Stimulated activated CD8-positive, alpha-beta memory T cell treated with anti-CD3 and anti-CD28 coated beads, Interleukin-12 subunit alpha, Interleukin-12 subunit beta, amount 100 ng/mL, for 4 hours (primary cell): ENCODE measurements at places on chromosomes 11 and 22.
A peak's percentile ranks its signal among the peaks of the same experiment; 100 is the strongest.

DNA sequence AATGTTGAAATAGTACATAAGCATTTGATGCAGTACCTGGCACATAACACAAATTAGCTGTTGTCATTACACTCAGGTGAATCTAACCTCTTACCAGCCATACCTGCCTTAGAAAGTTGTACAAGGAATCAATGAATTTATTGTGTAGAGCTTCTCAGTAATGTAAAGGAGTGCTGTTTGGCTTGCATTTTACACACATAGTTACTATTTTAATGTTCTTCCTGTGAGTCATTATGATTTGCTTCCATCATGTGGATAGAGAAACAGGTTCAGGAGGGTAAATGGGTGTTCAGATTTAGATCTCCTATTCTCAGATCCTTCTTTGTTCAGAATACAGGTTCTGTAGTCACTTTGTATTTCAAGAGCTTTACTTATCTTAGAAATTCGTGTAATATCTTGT, 27.6 kb upstream of the RCE1 start:
- no peak for DNase-seq

GRCh38 chr11:40716344-40717130, 742.9 kb downstream of the LRRC4C start:
- no peak for DNase-seq

GRCh38 chr22:22044153-22044552, 61.6 kb upstream of the TOP3B start:
- DNase-seq, result no peak

GRCh38 chr22:42150727-42151590, 20.3 kb upstream of the CYP2D6 start:
- DNase-seq, result no peak

- DNase-seq, result no peak
These were observed 75.0 kb upstream of the SHANK2 start for GRCh38 chr11:71327156-71328085.

GRCh38 chr11:9137293-9138132, 46.1 kb upstream of the SCUBE2 start:
- DNase-seq, result peak; percentile 44

DNA sequence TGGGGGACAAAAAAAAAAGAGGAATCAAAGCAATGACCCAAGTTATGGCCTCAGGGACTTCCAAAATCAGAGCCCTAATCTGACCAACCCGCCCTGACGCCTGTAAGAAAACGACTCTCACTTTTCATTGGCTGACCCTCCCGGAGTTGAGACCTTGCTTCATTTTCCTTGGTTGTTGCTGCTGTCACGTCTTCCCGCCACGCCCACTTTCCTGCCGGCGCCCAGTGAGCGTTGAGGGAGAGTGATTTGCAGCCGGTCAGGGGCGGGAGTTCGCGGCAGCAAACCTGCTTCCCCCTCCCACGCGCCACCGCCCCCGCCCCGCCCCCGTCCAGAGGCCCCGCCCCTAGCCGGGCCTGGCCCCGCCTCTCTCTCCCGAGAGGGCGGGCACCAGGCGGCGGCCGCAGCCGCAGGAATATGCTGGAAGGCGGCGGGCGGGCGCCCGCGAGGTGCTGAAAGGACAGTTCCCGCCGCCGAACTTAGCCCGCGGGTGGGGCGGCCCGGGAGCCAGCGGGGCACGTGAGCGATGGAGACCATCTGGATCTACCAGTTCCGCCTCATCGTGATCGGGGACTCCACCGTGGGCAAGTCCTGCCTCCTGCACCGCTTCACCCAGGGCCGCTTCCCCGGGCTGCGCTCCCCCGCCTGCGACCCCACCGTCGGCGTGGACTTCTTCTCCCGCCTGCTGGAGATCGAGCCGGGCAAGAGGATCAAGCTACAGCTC, at the start of gene RAB39A:
TSS of gene RAB39A (plus strand) at position 403 of the 721 bp plus-strand sequence. CDS start at position 524, 121 bp downstream.
- peak; percentile 49 for DNase-seq

GRCh38 chr22:45742866-45743450, 71.3 kb downstream of the ATXN10 start:
- no peak for DNase-seq

DNA sequence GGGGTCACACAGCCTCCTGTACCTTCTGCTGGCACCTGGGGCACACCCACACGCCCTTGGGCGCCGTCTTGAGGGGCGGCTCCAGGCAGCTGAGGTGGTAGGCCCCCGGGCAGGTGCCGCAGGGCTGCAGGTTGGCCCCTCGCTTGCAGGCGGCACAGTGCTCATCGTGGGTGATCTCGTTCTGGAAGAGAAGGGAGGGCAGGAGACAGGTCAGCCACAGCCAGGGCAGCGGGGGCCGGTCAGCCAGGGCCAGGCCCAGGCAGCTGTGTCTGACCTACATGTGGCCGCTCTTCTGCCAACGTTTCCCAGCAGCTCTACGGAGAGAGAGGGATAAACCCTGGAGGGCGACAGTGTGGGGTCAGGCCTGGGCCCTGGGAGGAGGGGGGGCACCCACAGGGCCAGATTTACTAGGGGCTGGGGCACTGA, 121.9 kb downstream of the PHF21B start:
- DNase-seq, result no peak

DNA sequence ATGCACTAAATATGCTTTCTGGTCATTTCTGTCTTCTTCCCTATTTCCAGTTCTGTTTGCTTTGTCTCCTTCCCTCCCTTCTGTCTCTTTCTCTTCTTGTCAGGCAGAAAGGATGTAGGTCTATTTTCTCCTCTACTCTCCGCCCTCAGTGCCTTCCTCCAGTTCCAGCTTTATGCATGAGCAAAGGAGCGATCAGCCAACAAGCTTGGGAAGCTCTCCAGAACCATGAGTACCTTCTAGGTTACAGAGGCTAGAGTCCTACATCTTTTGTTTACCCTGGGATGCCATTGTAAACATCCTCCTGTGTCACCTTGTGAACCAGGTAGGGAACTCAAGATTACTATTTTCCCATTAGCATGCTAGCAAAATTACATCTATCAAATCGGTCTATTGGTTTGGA, 7.9 kb upstream of the SPON1 start:
- DNase-seq, result no peak

DNA sequence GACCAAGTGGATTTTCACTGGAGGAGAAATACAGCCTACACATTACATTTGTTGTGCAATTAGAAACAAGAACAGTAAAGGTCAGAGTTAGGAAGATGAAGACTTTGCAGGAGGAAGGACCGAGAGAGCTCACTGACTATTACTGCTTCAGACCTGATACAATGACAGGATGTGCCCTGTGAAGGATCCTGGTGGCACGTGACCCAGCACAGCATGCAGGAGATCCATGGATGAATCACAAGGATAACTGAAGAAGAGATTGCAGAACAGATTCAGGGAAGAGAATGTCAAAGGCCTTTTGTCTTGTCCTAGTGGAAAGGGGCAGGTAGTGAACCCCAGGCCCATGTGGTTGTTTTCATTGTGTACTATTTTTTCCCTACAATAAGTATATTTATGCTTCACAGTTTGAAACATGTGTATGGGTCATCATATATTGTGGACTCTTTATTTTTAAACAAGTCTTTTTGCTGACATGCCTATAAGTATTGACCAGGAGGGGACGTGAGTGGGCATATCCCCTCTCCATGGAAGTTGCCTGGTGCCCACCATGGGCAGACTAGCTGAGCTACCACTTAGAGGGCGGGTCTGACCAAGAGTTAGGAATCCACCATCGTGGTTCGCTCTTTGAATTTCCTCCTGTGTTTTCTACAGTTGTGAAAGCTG, 44.3 kb downstream of the RASSF10 start:
- DNase-seq, result no peak

- DNase-seq, result no peak
These were observed 5.9 kb downstream of the DAGLA start for GRCh38 chr11:61686066-61686465.

DNA sequence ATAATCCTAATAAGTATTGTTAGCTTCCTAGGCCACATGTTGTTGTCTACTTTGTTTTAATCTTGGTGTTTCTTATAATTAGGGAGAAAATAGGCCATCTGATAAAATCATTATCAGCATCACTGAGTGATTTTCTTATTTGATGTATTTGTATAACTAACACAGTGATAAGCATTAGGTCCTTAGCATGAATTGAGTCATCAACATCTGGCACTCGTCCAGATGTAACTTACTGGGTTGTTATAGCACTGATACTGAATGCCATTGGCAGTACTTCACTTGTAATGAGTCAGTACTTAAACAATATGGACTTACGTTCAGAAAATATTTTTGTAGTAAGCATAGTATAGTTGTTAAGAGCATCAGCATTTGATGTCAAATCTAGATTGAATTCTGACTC, 16.2 kb downstream of the API5 start:
- DNase-seq, result no peak

DNA sequence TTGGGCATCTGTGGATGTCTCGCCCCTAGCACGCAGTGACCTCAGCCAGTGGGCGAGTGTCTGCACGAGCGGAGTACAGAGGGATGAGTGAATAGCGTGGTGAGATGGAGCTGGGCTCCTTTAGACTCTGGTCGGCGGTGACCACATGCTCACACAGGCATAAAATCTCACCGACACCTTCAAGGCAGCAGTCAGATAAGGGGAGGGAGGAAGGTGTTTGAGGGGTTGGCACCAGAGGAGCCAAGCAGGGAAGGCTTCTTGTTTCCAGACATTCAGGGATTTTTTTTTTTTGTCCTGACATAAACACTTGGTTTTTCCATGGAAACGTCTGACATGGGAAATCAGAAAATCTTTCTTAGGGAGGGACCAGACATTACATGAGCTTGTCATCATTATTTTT, 35.8 kb downstream of the GRIK4 start:
- DNase-seq, result no peak

DNA sequence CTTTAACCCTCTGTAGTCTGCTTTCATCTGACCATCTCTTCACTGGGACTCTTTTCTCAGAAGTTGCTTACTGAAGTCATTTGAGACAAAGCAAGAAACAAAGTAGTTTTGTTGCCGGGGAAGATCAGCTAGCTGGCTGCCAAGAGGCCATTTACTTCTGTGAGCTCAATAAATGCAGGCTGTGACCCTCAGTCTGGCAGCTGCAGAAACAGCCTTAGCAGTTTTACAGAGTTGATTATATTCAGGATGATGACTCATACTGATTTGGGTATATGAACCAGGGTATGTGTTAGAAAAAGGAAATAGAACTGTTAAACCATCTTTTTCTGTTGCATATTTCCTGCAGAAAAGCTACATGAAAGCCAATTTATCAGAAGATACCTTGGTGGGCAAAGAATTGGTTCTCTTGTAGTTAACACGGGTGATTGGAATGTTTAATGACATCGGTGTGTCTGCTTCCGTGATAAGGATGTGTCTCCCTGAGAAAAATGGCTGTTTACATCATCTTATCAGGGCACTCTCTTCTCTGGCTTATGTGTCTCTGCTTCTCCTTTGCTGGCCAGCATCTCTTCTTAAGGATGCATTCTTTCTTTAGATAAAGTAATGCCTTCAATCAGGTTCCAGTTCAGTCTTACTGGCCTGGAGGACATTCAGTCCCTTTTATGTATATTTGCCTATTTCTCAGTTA, 18.5 kb downstream of the FIBIN start:
- no peak for DNase-seq

GRCh38 chr11:66878474-66878873, 21.6 kb downstream of the LRFN4 start:
- DNase-seq, result no peak

DNA sequence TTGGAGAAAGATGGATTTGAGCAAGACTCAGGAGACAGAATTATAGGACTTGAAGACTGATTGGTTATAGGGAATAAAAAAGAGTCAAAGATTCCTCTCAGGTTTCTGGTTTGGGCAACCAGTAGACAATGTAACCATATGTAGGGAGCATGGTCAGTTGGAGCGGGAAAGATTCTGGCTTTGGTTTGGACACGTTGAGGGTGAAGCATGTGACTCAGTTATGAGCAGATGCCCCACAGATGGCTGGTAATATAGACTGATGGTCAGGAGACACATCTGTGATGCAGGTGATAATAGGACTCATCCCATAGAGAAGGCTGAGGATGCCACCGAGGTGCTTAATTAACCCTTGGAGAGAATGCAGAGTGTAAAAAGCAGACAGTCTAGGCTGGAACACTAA, 132.1 kb downstream of the CD44 start:
- no peak for DNase-seq

GRCh38 chr11:10477690-10478046, 22.6 kb downstream of the AMPD3 start:
- no peak for DNase-seq

GRCh38 chr11:94882931-94883330, 90.4 kb downstream of the CWC15 start:
- no peak for DNase-seq

DNA sequence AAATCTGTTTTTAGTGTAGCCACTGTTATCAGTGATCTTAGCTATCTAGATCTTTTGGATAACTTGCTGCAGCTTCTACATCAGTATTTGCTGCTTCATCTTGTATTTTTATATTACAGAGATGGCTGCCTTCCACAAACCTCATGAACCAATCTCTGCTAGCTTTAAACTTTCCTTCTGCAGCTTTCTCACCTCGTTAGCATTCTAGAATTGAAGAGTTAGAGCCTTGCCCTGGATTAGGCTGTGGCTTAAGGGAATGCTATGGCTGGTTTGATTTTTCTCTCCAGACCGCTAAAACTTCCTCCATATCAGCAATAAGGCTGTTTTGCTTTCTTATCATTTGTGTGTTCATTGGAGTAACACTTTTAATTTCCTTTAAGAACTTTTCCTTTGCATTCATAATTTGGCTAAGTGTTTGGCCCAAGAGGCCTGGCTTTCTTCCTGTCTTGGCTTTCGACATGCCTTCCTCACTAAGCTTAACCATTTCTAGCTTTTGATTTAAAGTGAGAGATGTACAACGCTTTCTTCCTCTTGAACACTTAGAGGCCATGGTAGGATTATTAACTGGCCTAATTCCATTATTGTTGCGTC, 51.9 kb downstream of the LDLRAD3 start:
- no peak for DNase-seq

- DNase-seq, result no peak
These were observed 33.1 kb downstream of the TNRC6B start for GRCh38 chr22:40210818-40211217.

- no peak for DNase-seq
These were observed 1.6 kb downstream of the DIXDC1 start for GRCh38 chr11:111938687-111939160.

- DNase-seq, result no peak
These were observed 25.0 kb upstream of the SERPIND1 start for GRCh38 chr22:20748731-20749428.

- DNase-seq, result no peak
These were observed 9.8 kb downstream of the FAM111A start for GRCh38 chr11:59152312-59152951.

- DNase-seq, result no peak
These were observed 27.7 kb downstream of the MUC2 start for GRCh38 chr11:1102221-1102971.

GRCh38 chr22:43925433-43926348, 2.1 kb downstream of the PNPLA3 start:
- DNase-seq, result no peak

DNA sequence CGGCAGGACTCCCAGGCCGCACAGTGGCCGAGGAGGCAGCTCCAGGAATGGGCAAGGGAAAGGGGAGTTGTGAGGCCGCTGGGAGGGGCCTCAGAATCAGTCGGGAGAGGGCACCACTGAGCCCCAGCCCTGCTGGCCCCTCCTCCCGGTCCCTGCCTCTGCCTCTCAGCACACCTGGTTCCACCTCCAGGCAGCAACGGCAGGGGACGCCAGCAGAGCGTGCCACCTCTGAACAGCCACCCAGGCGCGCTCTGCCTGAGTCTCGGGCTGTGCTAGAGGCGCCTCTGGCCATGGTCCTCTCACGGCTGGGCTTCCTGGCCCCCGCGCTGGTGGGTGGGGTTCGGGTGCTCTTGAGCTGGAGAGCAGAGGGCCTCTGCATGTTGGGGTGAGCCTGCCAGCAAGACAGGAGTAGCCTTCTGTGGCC, 33.0 kb downstream of the MOB2 start:
- DNase-seq, result no peak

GRCh38 chr11:78536933-78537332, 37.7 kb downstream of the NARS2 start:
- no peak for DNase-seq
